EL (cell line): ENCODE measurements at places on chromosomes 16 and 17.

GRCh38 chr17:9538626-9539025 is 37.0 kb downstream of the STX8 start:
- DNase-seq, result no peak

- DNase-seq, result no peak
Observed at GRCh38 chr16:56197192-56197992, 6.1 kb downstream of the GNAO1 start.

DNA sequence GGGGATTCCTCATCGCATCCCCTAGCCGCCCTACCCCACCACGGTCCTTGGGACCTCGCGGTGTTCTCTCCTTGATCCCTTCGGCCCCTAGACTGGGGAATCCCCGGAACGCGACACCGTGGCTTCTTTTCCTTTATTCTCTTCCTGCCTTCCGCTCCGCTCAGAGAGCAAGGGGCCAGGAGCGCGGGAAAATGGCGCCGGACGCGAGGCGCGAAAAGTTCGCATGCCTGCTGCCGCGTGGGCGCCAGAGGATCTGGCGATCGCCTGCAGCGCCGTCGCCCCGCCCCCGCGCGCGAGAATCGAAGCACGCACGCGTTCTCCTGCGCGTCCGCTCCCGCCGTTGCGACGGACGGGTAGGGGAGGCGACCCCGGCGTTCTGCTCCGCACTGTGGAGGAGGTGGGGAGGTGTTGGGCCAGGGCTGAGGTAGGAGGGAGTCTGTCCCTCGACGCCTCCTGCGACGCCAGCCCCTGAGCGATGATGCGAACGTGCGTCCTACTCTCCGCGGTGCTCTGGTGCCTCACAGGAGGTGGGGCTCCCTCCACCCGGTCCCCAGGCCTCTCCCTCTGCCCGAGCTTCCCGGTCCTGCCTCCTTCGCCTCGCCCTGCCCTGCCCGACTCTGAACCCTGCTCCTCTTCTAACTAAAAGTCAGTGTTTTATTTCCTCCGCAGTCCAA is at the start of gene ZPBP2:
ZPBP2 (plus strand) TSS at position 323 of the 674 bp plus-strand sequence; CDS start at position 476, 153 bp downstream.
- DNase-seq, result no peak

GRCh38 chr16:72012607-72013006 is 4.1 kb downstream of the DHODH start:
- no peak for DNase-seq

GRCh38 chr17:32477220-32477619 is 9.6 kb upstream of the CDK5R1 start:
- no peak for DNase-seq

GRCh38 chr16:81841722-81842121 is 62.6 kb downstream of the PLCG2 start:
- DNase-seq, result no peak

GRCh38 chr16:12590409-12590808 is 213.3 kb downstream of the CPPED1 start:
- DNase-seq, result no peak

DNA sequence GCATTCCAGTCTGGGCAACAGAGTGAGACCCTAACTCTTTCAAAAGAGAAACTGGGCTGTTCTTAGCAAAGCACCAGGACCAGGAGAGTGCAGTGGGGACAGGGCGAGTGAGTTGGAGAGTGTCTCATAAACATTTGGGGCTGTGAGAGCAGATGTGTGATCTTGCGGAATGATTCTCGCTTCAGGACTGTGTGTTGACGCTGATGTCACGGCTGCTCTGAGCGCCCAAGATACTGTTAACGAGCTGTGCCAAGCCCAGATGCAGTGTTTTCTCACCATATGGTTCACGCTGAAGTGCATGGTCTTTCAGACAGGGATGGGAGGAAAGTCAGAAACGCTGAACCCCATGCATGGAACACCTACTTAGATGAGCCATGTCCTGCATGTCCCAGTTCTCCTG is 438.2 kb downstream of the HS3ST4 start:
- DNase-seq, result no peak

DNA sequence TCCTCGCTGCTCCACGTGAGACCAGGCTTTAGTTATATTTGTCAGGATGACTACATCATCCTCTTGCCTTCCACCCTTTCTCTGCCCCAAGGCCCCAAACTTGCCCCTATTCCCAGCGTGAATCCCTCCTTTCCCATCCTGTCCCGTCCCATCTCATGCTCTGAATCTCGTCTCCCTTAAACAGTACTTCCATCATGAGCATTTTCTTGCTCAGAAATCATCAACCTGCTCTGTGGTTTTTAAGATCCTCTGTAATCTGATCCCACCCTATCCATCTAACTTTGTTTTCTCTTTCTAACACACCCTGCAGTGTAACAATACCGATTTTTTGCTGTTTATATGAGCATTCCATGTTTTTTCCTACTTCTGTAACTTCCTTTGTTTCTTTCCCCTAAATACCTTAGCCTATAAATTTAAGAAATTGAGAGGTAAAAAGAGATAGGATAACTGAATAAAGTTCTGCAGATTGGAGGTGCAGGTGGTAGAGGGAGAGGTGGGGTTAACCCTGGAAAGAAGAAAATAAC is 39.7 kb downstream of the MRTFB start:
- no peak for DNase-seq

- no peak for DNase-seq
Observed at GRCh38 chr16:70478912-70479341, 24.5 kb downstream of the FCSK start.

DNA sequence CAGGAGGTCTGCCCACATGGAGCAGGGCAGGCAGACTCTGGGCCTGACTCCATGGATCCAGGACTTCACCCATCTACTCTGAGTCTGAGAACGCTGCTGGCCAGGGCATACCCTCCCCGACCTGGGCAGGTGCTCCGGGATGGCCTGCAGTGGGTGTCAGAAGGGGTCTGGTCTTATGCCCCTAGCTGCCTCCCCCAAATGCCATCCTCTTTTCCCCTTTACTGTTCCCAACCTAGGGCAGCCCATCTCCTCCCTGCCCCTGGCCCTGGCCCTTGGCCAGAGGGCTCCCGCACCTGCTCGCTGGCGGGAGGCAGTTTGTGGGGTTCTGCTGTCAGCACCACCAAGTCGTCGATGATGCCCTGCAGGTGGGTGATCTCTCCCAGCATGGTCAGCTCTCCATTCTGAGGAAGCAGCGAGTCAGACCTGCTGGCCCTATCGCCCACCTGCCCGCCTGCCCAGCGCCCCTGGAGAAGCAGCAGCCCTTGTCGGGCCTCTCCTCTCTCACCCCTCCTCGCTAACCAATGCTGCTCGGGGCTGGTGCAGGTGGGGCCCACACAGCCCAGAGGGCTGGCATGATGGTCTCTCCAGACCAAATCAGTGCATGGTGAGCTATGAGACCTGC is 8.2 kb downstream of the MTSS2 start:
- DNase-seq, result no peak

DNA sequence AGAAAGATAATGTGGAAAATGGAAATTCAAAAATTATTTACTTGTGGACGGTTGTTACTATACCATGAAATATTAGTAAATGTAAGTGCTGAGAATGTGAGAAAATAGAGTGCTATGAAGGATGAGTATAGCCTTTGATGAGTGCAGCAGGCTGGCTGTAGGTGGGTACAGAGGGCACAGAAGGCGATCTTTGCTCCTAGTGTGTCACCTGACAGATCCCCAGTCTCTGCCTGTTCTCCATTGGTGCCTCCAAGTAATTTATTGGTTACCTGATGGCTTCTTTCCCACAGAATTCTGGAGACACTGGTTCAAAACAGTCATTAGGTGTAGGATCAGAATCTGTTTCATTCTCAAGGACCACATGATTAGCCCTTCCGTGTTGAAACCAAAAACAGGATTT is 28.9 kb downstream of the ABCA9 start:
- DNase-seq, result no peak

GRCh38 chr17:33944826-33945225 is 310.3 kb upstream of the CCL2 start:
- DNase-seq, result no peak

DNA sequence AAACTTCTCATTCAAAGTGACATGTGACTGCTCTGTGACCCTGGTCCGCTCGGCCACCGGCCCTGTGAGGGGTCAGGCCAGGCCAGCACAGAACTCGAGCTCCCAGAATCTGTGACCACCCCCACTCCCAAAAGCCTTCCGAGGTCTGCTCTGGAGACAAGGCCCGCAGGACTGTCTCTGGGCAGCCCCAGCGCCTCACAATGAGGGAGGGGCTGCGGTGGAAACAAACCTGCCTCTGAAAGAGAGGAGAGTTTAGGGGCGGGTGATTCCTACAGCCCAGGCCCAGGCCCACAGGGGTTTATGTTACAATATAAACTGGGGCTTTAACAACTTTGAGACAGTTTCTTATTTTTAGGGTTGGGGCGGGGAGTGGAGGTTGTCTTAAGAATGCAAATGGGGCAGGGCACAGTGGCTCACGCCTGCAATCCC is 19.9 kb downstream of the IGFBP4 start:
- no peak for DNase-seq

GRCh38 chr17:62705156-62705777 is 77.8 kb downstream of the MRC2 start:
- DNase-seq, result peak; percentile 30

DNA sequence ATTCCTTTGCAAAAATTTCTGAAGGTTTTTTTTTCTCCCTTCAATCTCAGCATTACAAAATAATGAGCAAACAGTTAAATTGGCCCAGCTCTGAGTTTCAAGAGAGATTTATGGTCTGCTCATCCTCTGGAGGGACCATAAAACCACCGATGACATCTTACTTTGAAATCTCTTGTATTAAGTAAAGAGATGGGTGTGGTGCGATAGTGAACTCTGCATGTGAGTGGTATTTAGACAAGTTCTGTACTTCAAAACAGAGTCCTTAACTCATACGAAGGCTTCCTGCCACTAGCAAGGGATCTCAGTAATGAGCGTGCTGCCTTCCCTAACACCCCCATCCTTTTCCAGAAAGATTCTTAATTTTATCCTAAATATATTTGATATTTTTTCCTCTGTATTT is 2.1 kb downstream of the FAM20A start:
- DNase-seq, result peak; percentile 39

- DNase-seq, result no peak
Observed at GRCh38 chr17:58755269-58755576, 431 bp upstream of the PPM1E start.

DNA sequence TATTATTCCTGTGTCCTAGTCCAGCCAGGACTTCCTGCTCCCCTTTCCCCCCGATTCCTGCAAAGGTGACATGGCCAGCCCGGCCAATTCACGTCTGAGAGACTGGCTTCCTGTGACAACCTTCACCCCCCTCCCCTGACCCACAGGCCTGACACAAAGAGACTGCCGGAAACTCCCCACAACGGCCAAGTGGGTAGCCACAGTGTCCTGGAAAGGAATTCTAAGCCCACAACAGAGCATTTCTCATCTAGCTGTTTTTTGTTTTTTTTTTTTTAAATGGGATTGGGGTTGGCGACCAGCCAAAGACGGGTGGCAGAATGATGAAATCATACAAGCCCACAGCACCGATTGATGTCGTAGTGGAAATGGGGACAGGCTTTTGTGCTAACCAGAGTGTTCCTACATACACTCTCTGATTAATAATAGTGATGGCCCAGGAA is 2.8 kb upstream of the XAF1 start:
- DNase-seq, result peak; percentile 93

GRCh38 chr16:19735074-19735867 is 17.2 kb downstream of the IQCK start:
- no peak for DNase-seq

DNA sequence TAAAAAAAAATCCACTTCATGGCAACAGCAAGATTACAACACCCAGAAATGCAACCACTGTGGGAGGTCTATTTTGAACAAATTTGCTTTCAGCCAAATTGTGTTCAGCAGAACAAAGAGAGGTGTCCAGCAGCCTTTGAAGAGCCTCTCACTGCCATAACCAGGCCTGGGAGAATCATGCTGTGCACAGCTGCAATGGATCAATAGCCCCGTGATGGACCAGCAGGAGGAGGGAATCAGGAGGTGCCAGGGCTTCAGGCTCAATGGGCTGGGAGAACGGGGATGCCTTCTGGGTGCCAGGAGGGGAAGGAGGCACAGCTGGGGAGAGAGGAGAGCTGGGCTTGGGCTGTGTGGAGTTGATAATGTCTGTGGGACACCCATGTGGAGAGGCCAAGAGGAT is 366.2 kb upstream of the EEF2KMT start:
- DNase-seq, result no peak

GRCh38 chr16:10859658-10860057 is 17.3 kb upstream of the CIITA start:
- no peak for DNase-seq

DNA sequence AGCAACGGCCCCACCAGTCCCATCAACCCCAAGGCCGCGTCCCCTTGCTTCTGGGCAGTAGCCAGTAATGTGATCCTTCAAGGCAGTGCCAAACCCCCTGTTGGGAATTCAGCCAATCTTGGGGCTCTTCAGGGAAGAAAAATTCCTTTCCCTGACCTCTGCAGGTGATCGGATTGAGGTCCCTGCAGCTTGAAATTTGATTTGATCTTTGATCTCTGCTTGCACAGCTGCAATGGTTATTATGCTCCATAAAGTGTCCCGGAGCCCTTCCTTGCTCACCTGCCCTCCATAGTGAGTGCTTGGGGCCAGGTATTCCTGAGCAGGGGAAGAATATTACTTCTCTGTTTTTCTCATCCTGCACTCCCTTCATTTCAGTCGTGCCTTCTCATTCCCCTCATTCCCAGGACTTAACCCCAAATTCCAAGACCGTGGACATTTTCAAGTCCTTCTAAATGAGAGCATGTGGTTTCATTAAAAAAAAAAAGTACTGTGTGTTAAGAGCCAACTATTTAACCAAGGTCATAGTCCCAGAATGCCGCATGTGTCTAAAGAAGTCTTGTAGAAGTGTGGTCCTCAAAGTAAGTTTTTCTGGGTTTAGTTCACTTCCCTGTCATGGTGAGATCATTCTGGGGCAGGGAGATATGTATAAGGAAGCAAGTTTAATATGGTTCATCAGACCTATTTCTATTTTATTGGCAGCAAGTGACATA is 56.3 kb downstream of the SOX9 start:
- peak; percentile 38 for DNase-seq

GRCh38 chr17:78539781-78540180 is 37.4 kb downstream of the DNAH17 start:
- no peak for DNase-seq

- DNase-seq, result no peak
Observed at GRCh38 chr16:70590722-70591415, 55.5 kb upstream of the IL34 start.

DNA sequence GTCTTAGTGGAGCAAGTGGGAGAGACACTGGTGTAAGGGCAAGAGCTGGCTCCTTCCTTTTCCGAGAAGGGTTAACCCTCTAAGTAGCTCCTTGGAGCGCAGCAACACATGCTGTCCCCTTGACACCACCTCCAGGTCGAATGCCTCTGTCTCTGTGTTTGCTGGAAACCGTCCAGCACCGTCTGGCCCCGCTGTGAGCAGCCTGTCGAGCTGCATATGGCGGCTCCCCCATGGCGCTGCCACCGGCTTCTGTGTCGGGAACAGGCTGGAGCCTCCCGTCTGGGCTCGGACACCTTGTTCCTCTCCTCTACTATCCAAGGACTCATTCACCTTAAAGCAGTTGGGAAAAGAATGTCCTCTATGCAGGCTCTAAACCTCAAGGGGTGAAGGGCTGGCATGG is 28.9 kb upstream of the WSCD1 start:
- DNase-seq, result no peak

- DNase-seq, result peak; percentile 80
Observed at GRCh38 chr16:81403601-81404391, 40.8 kb upstream of the CMIP start.

GRCh38 chr17:42178817-42179216 is 2.1 kb downstream of the KCNH4 start:
- no peak for DNase-seq

- no peak for DNase-seq
Observed at GRCh38 chr16:23836404-23837311, 875 bp downstream of the PRKCB start.

GRCh38 chr16:85605912-85606841 is 6.9 kb upstream of the GSE1 start:
- DNase-seq, result no peak

- DNase-seq, result peak; percentile 63
Observed at GRCh38 chr17:8300627-8301242, 5.5 kb upstream of the SLC25A35 start.
